Bronchus fibroblast of lung (primary cell): ENCODE measurements at places on chromosomes 3 and 15. TPM values are rescaled to one million over a fixed set of nuclear protein-coding genes. Genes with fewer than 3 reads are reported as not detected.

HIGD1A gene
- 134 and 168 TPM in 2 replicates for total RNA-seq

MOBP gene
- not detected in 2 replicates for total RNA-seq

SLC35G2 gene
- total RNA-seq: 5.9 and 6.8 TPM in 2 replicates

TMEM212 gene
- not detected in 2 replicates for total RNA-seq
